ENCODE measurements at places on chromosomes 6 and 20.

DNA sequence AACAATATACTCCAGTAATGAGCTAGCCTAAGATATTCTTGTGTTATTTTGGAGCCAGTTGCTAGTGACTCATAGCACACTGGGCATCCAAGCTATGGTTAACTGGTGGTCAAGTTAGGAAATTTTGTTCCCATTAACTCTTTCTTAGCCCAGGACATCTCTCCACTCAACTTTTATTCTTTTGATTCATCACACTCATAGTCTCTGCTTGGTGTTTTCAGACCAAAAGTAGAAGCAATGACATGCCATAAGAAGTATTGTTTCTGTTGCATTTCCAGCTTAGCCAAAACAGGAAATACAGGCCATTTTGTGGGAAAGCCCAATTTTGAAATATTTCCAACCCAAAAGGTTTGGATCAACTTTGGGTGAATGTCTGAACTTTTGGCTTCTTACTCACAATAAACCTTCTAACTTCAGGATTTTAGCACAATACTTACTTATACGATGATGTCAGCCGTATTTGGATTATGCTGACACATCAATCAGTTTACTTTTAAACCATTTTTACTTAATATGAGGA is 31.6 kb upstream of the CCN2 start:
- peak; percentile 63 for DNase-seq

GRCh38 chr6:42263165-42263728 is 45.6 kb upstream of the MRPS10 start:
- DNase-seq = no peak

DNA sequence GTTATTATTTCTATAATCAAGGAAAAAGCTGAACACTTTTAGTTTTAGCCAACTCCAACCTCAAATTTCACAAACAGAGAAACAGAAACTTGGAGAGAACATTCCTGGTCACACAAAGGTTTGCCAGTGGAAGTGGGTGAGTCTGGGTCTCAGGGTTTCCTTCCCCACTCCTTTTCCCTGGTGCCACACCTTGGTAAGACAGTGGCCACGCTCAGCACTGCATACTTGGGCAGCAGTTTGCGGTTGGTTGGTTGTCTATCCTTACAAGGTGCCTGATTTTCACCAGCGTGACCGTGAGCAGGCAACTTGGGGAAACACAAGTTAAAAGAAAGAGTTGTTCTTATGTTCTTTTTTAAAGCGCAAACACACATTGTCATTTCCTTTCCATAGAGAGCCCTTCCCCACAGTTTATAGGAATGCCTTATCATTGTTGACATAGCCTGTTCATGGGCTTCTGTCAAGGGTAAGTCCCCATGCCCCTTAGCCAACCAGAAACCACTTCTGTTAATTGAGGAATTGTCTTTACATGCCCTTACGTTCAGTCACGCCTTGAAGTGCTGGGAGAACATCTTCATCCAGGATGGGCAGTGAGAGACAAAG is 82.2 kb downstream of the RIN2 start:
- no peak for DNase-seq

GRCh38 chr6:159594750-159595117 is 98.3 kb downstream of the SOD2 start:
- peak; percentile 74 for DNase-seq

DNA sequence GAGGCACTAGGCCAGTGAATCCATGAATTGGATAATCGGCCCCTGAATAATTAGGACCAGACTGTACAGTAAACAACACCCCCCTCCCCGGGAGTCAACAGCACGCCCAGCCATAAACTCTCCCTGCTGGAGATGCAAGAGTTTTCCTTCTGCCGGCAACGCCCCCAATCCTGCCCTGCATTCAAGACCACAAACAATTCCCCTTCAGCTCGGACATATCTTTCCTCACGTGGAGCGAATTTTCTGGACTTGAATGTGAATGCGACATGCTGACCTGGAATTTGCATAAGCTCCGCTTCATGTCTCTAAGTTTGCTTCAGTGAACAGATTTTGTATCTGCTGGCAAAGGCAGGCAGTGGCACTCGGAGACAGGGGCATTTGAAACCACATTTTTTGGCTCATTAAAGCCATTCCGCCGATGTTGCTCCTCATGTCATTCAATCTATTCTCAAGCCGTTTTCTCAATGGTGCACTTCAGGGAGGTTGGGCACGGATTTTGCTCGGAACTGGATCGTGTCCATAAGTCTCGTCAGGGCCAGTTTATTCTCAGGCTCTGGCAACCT is 38.0 kb upstream of the GMPR start:
- no peak for DNase-seq

GRCh38 chr6:101740631-101741030 is 347.1 kb downstream of the GRIK2 start:
- DNase-seq = no peak

DNA sequence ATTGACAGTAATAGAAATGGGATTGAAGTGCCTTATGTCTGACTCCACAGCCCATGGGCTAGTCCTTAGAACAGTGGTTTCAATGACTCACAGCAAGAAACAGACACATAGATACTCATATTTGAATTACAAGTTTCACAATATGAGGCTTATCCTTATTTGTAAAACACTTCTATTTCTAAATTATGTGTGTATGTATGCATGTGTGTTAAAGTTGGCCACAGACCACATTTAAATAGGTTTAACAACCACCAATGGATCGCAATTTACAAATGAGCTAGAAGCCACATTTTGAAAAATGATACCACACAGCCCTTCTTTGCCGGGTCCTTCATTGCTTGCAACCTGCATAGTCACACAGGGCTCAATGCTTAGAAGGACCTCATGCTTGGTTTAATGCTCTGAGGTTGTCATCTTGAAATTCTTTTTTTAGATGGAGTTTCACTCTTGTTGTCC is 157.8 kb upstream of the PREP start:
- no peak for DNase-seq

DNA sequence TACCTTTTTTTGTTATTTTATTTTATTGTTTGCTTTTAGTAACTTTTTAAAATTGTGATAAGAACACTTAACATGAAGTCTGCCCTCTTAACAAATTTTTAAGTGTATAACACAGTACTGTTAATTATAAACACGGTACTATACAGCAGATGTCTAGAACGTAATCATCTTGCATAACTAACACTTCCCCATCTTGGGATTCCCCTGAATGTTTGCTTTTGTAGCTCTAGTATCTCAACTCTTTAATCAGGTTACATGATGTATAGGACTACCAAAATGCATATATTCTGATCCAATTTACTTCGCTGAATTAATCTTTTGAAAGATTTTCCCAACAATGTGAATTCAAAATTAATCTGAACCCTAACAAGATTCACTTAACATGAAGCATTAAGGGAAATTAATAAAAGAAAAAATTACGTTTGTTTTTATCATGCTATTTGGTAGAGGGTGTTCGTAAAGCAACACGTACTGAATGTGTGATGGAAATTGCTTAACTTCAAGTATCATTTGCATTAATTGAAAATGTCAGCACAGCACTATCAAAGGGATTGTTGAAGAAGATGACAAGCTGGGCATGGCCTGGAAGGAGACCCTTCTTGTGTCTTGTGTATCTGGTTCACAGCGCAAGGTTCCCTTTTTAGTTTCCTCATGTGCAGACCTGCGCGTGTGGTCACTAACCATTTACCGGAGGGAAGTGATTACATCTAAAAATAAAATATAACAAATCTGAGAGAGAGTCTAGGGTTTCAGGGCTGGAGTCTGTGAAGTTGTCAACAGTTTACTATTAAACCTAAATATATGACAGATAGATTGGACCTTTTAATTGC is 15.2 kb downstream of the COL19A1 start:
- no peak for DNase-seq

DNA sequence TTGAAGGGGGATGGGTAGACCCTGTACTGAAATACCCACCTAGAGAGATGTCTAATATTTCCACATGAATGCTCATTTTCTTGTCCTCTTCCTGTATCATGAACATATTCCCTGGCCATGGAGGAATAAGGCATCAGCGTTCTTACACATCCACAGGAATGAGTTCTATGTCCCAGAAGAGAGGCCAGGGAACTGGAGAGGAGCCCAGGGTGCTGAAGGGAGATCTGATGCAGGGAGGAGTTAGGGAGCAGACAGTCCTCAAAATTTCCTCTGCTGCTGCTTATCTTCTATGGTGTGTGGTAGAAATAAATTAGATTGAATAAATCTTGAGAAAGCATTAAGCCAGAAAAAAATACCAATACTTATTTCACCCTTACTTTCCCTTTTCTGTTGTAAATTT is 295.0 kb downstream of the KCNQ5 start:
- no peak for DNase-seq

GRCh38 chr6:26416288-26416687 is 14.2 kb downstream of the BTN3A1 start:
- no peak for DNase-seq
